ENCODE measurements at places on chromosomes 3 and 15. TPM values are rescaled to one million over a fixed set of nuclear protein-coding genes. Genes with fewer than 3 reads are reported as not detected.

GRCh38 chr3:183880121-183880520 lies 4.6 kb downstream of the PARL start:
- no peak for DNase-seq

DNA sequence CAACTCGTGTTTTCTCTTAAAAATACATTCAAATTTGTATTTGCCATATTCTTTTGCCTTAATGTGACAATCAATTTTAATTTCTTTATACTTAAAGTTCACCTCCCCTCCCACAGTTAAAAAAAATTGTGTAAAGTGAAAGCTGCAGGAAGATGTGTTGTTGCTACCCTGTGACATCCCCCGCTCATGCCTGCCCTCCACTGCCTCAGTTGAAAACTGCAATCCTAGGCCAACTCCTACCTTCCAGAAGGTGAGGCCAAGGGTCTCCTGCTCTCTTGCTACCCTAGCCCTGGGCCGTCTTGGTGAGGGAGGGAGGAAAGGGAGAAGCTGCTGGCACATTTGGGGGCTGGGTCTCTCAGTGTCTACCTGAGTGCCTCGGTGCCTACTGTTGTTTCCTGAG lies 57.0 kb upstream of the CMTM7 start:
- DNase-seq = no peak

DNA sequence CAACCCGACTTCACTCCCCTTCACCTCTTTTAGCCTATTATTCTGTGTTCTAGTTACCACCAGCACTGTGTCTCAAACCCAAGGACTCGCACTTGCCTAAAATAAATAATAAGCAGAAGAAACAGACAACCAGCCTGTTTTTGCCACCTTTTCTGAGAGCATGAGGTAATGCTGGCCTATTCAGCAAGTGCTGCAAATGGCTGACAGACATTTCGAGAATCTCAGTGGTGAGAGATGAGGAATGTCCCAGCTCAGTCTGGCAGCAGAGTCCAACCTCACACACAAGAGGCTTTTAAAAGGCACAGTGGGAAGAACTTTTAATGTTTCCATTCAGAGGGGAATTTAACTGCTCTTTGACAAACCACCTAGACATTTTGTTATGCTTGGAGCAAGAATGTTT lies 143.3 kb upstream of the GMNC start:
- DNase-seq = no peak

The ST3GAL6 gene
- total RNA-seq = 2.5 TPM

DNA sequence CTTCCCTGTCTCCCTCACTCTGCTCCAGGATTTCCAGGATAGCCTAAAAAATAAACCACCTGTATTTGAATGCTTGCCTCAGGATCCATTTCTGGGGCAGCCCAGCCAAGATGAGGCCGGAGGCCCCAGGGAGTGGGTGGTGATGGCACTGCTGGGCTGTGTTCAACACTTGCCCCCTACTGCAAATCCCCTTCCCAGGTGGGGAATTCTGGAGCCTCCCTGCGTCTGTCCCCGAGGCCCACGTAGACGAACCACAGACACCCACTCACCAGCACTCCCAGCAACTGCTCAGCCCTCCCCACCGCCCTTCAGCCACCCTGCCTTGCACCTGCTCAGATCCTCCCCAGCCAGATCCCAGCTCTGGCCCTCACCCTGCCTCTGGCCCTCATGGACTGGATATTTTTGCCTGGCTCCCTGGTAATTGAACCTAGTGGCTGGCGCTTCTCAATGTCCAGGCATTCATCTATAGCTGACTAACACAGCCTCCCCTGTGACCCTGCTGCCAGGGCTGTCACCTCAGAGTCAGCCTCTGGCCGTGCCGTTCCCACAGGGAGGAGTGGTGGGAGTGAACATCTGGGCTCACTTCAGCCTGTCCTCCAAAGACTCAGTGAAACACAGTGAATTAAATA lies 17.1 kb upstream of the EPB42 start:
- no peak for DNase-seq

Measured in transverse colon (tissue), 4 donors.